ENCODE measurements at places on chromosomes 1 and 21. TPM values are rescaled to one million over a fixed set of nuclear protein-coding genes. Genes with fewer than 3 reads are reported as not detected.

ZFP69B gene
- polyA plus RNA-seq = 0.34 TPM

LCE1F gene
- not detected for polyA plus RNA-seq

AMY1C gene
- 0.06 TPM for polyA plus RNA-seq

OLFM3 gene
- not detected for polyA plus RNA-seq

SERPINC1 gene
- 0.04 TPM for polyA plus RNA-seq

SLC25A34 gene
- 2.3 TPM for polyA plus RNA-seq

TPR gene
- polyA plus RNA-seq = 27.3 TPM

All from adipose tissue (tissue), 3 donors.